ENCODE measurements at places on chromosomes 1 and 21. TPM values are rescaled to one million over a fixed set of nuclear protein-coding genes. Genes with fewer than 3 reads are reported as not detected.

ZYG11A gene
- 0.17 TPM for polyA plus RNA-seq

LAMB3 gene
- 0.69 TPM for polyA plus RNA-seq

WDR4 gene
- polyA plus RNA-seq = 12.6 TPM

TEX38 gene
- 0.64 TPM for polyA plus RNA-seq

NUP210L gene
- 0.04 TPM for polyA plus RNA-seq

PPP2R5A gene
- 33.8 TPM for polyA plus RNA-seq

DNA sequence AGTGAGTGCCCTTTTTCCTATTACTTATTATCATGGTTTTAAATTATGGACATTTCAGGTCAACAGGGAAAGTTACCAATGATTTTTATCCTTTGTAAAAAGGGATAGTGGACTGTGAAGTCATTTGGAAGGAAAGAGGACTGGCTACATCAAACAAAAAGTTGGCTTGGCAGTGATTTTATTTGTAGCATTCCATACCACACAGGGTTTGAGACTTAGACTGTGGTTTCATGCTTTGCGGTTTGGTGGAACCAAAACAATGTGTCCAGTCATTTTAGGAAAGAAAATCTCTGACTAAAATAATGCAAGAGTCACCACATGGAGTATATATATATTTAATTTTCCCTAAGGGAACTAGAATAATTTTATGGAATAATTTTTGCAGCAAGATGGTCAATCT, 239.5 kb downstream of the HMCN1 start:
- DNase-seq = no peak

GRCh38 chr1:39908534-39908933, 6.8 kb upstream of the MYCL start:
- no peak for DNase-seq

GRCh38 chr1:25648681-25649440, 32.3 kb downstream of the MAN1C1 start:
- DNase-seq = no peak

GRCh38 chr1:114088392-114089299, 65.0 kb downstream of the SYT6 start:
- DNase-seq = no peak

- DNase-seq = no peak
Observed at GRCh38 chr1:71053758-71054157, 6.1 kb upstream of the PTGER3 start.

- no peak for DNase-seq
Observed at GRCh38 chr21:34874684-34875513, 174.2 kb downstream of the RUNX1 start.

GRCh38 chr1:47755101-47755990, 241.8 kb downstream of the TRABD2B start:
- no peak for DNase-seq

DNA sequence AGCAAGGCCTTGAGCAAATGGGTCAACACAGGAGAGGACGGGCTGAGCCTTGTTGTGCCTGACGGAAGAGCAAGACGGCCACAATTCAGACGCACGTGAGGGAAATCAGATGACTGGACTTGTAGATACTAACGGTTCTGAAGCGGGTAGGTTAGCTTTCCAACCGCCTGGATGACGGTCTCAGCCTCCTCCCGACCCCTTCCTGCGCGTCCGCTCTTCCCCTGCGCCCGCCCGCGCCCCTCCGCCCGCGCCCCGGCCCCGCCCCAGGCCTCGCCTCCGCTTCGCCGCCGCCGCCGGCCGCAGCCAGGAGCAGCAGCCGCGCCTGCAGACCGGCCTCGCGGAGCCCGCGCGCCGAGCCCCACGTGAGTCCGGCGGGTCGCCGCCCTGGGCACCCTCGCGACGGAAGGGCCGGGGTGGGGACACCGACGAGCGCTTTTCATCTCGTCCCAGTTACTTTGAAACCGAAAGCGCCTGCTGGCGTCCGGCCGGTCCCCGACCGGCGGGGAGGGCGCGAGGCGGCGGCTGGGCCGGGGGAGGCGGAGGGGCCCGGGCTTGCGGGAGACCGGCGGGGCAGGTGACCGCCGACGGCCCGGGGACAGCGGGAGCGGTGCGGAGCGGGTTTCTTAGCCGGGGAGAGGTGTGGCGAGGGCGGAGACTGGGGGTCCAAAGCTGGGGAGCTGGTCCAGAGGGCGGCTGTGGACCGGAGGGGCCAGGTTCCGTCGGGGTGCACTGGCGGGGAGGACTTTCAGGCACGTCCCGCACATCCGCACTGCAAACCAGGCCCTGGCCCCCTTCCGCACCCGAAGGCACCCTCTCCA, at the start of gene TRAF5:
Gene TRAF5, plus strand, starts transcription at position 306 of the 818 bp plus-strand sequence. CDS start 26,407 bp downstream, outside the sequence.
- peak; percentile 45 for DNase-seq

DNA sequence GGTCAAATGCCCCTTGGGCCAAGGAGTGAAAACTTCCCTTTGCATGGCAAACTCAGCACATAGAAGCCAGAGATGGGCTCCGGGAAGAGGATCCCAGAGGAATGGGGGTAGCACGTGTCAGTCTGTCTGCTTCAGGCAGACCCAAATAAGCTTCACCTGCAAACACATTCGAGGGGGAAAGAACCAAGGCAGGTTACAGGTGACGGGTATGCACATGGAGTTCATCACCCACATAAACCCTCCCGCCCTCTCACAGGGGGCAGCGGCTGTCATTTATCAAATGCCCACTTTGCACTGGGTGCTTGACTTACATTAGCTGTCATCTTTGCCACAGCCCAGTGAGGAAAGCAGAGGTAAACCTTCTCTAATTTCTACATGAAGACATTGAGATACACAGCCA, 73.0 kb upstream of the TLR5 start:
- no peak for DNase-seq

DNA sequence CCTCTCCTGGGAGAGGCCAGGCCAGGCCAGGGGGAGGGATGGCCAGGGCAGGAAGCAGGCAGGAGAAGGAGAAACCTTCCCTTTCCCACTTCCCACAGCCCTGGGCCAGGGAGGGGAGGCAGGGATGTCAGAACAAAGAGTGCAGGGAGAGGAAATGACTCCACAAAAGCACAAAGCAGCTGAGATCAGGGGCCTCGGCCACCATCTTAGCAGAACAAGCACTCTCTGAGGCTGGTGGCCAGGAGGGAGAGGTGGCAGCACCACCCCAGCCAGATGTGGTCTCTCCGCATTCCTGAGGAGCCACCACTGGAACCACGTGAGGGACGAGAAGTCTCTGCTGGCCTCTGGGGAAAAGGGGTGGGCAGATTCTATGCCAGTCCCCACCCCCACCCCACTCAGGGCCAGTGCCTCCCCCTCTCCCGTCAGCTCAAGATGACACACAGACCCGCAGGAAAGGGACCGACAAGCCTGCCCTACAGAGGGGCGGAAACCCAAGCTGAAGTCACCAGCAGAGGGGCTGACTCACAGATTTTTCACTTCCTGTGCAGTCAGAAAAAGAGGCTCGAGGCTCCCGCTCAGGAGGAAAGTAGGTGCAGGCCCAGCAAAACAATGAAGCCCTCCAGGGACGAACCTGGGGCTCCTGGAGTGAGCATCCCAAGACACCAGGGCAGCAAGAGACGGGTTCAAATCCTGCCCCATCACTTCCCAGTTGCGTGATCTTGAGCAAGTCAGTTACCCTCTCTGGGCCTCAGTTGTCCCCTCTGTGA, 24.1 kb upstream of the ALDH4A1 start:
- DNase-seq = no peak

GRCh38 chr1:77796695-77797405, 17.4 kb downstream of the MIGA1 start:
- DNase-seq = no peak

- DNase-seq = no peak
Observed at GRCh38 chr1:89068291-89068690, 3.3 kb upstream of the GBP1 start.

DNA sequence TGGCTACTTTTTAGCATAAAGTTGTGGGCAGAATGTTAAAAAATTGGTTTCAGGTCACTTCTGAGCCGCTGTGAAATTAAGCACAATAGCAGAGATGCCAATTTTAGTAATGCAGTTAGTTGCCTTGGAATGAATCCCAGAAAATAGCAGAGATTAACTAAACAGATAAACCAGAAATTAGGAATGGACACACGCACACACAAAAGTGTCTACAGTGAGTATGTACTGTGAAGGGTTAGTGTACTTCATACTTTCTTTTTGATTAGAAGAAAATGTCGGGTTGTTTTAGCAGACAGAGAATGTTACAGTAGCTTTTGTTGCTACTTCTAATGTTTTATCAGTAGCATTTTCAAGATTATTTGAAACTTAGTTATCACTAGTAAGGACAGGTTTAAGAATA, 106.7 kb downstream of the LEPR start:
- DNase-seq = no peak

GRCh38 chr1:62040973-62041372, 153.7 kb upstream of the L1TD1 start:
- DNase-seq = no peak

DNA sequence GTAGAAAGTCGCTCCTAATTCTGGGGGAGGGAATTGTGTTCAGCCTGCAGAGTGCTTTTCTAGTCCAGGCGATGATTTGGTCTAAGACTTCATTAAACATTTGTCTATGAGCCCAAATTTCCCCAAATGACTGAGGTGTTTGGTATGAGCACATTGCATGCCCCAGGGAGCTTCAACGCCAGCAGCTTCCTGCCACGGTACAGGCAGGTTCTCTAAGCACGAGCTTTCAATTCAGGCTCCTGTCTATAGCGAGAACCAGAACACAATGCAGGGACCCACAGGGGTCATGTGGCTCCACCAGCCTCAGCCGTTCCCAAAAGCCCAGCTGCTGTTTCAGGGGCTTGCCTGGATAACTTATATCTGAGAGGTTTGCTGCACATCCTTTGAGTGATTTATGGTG, 34.1 kb upstream of the H6PD start:
- DNase-seq = no peak

GRCh38 chr1:192580351-192580962, 4.9 kb downstream of the RGS1 start:
- DNase-seq = no peak

DNA sequence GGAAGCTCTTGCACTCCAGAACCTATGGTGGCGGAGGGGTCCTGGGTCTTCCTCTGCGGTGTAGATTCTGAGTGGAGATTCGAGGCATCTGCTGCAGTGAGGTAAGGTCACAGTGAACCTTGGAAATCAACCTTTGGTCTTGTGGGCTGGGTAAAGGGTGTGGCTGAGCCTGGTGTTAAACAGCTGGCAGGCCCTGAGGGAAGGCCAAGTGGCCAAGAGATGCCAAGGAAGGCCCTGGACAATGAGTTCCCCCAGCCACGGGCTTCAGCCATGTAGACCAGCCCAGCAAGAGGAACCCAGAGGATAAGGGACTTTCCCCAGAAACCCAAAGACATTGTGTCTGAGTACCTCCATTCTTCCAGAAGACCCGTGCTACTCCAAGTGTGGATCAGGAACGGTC, 137.2 kb upstream of the ETS2 start:
- DNase-seq = no peak
